ENCODE measurements at places on chromosomes 12 and 14. TPM values are rescaled to one million over a fixed set of nuclear protein-coding genes. Genes with fewer than 3 reads are reported as not detected.

The LYZ gene
- 4.6 TPM for total RNA-seq

The PLEK2 gene
- not detected for total RNA-seq

The ACSM4 gene
- not detected for total RNA-seq

The LTBR gene
- 138 TPM for total RNA-seq

The FOXG1 gene
- total RNA-seq, result not detected

The FANCM gene
- 6.3 TPM for total RNA-seq

The RPGRIP1 gene
- total RNA-seq, result not detected

The ERBB3 gene
- 156 TPM for total RNA-seq

The FAIM2 gene
- total RNA-seq, result 1.3 TPM
